H54 (cell line): ENCODE measurements at places on chromosomes 6 and 20.

- DNase-seq: no peak
These were observed 128.7 kb downstream of the DLL1 start for GRCh38 chr6:170162011-170162774.

- DNase-seq: peak; percentile 0
These were observed 84.4 kb downstream of the SYNE1 start for GRCh38 chr6:152552616-152553209.

GRCh38 chr6:158559338-158559894 lies 475 bp upstream of the TMEM181 start:
- no peak for DNase-seq

- peak; percentile 62 for DNase-seq
These were observed 22.8 kb upstream of the TAF4 start for GRCh38 chr20:62088258-62089127.

DNA sequence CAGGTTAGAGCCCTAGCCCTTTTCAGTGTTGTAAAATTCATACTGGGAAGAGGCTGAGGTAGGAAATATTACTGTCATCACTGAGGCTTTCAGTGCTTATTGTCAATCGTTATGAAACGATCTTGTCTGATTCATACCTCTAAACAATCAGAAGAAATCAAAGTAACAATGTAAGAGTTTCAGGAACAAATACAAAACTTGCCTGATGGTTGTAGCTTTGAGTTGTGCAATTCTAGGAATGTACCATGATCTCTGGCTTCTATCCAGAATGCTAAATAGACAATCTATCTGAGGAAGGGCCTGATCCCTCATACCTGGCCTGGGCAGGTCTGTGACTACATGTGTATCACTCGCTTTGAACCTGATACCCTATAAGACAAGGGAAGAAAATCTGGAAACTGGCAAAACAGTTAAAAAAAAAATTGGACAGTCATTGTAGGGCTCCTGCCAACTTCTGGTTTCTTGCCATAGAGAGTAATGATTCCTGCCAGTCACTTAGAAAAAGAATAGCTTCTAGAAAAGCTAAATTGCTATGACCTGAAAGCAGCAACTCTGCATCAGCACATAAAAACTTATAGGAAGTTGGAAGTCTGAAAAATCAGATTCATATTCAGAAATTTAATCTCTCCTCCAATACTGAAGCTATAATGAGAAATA lies 234.7 kb downstream of the BTBD9 start:
- DNase-seq: no peak

DNA sequence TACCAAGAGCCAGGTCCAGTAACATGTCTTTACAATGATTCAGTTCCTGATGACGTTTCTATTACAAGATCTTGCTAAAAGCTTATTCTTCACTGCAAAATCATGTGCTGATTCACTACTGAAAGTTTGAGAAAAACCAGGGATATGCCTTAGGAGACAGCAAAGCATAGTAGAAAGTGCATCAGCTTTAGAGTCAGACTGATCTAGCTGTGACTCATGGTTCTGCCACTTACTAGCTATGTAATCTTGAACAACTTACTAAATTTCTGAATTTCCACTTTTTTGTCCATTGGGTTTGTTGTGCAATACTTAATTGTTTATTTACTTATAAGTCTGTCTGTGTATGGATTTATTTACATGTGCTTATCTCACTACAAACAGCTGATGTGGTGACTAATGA lies 198.5 kb upstream of the RSPO3 start:
- DNase-seq: no peak

DNA sequence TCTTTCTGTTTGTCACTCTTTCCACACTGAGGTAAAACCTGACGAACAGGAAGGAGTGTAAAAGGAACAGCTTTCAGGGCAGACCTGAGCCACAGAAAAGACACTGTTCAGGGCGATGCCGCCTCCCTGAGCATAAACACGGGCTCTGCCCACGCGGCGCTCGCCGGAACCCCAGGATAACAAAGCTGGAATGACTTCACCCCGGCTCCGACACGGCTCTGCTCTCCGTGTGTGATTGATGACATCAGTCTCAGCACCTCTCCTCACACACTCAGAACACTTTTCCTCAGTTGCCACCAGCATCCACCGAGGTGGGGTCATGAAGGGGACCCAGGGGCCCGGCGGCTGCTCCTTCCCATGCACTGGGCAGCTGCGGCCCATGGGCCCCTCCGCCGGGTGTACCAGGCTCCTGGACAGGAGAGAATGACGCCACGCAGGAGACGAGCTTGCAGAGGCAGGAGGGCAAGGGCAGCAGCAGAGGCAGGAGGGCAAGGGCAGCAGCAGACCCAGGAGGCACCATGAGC lies 43.6 kb downstream of the DLL1 start:
- no peak for DNase-seq

GRCh38 chr20:2108987-2109386 lies 7.4 kb downstream of the STK35 start:
- peak; percentile 67 for DNase-seq

DNA sequence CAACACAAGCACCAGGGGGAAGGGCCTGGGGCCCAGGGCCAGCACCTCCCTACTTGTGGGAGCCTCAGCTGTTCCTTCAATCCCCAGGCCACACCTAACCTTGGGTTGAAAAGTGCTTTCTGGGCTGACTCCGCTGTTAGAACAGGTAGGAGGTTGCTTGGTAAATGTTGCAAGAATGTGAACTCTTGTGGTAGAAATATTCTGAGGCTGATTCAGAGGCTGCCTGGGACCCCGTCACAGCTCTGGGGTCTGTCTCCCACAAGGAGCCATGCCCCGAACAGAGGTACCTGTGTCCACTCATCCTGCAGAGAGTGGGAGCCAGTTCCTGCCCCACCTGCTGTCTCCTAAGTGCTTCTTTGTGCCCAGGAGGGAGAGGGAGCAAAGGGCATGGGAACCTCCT lies 14.4 kb upstream of the MAS1L start:
- no peak for DNase-seq

- no peak for DNase-seq
These were observed 102.4 kb upstream of the SPTLC3 start for GRCh38 chr20:12906361-12906760.

DNA sequence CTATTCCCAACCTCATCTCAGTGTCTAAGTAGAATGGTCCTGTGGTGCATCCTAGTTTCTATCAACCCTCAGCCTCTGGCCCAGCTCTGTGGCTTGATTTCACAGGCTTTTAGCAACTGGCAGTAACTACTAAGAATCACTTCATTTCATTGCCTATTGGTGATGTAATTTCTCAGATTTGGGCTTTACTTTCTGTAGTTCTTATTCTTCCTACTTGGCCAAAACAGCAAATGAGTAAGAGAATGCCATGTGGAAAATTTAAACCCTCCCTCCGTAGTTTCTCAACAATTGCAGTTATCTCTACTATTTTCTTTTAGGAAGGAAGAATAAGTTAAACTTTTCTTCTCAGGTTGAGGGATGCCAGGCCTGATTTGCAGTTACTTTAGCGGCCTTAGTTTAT lies 387.3 kb downstream of the CDKAL1 start:
- DNase-seq: no peak

GRCh38 chr6:130507666-130508028 lies 141.8 kb downstream of the TMEM200A start:
- DNase-seq: no peak

DNA sequence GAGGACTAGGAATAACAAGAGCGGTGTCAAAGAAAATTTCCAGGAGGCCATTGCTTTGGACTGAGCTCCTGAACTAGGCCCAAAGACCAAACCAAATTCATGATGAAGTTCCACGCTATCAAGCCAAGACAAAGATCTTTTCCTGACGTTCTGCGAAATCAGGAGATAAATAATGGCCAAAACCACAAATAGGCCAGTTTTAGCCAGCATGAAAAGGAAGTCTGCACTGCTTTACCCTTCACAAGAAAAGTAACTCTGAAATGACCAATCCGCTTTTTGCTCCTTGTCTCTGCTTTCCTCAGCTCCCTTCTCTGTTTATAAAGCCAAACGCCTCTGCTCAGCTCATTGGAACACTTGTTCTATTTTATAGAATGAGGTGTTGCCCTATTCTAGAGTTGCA lies 6.7 kb downstream of the NCOA5 start:
- DNase-seq: no peak

- DNase-seq: no peak
These were observed 157.1 kb downstream of the BCKDHB start for GRCh38 chr6:80263585-80263984.

GRCh38 chr6:6823568-6824224 lies 235.2 kb downstream of the LY86 start:
- DNase-seq: no peak

GRCh38 chr6:30097902-30098768 lies 14.8 kb downstream of the TRIM31 start:
- no peak for DNase-seq

DNA sequence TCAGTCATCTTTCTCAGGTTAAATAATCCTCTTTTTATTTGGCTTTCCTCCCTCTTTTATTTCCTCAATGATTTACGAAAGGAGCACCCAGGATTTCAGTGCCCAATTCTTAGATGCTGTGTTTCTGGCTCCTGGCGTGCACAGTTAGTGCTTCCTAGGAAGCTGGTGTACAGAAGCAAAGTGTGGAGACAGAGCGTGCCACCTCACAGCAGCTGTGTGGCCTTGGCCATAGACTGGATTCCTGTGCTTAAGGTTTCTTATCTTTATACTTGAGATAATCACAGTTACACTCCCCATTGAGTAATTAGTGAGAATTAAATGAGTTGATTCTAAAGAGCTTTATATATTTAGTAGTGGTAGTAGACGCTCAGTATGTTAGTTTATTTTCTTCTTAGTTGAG lies 39.7 kb upstream of the GJA1 start:
- no peak for DNase-seq

- no peak for DNase-seq
These were observed 54.9 kb downstream of the CSE1L start for GRCh38 chr20:49100972-49101371.

- DNase-seq: no peak
These were observed 124.3 kb upstream of the TMEM170B start for GRCh38 chr6:11413117-11413687.

- no peak for DNase-seq
These were observed 148.9 kb downstream of the MAFB start for GRCh38 chr20:40540166-40540565.

DNA sequence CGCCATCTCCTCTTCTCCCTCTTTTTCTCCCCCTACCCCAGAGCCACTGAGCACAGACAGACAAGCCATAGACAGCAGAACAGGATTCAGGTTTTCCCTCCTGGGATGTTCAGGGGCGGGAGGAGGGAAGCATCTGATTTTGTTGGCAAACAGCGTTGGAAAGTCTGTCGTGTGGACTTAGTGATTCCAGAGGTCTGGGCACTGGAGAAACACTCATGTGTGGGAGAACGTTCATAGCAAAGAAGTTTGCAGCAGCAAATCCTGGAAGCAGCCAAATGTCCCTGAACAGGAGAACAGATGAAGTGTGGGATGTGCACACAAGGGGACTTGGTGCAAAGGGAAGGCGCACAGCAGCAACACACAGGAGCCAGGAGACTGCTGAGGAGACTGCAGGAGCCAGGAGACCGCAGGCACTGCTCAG lies 264.1 kb upstream of the CDYL start:
- DNase-seq: no peak

GRCh38 chr20:51551186-51551585 lies 8.7 kb upstream of the NFATC2 start:
- DNase-seq: no peak

GRCh38 chr6:144920391-144920961 lies 635.3 kb downstream of the UTRN start:
- no peak for DNase-seq

DNA sequence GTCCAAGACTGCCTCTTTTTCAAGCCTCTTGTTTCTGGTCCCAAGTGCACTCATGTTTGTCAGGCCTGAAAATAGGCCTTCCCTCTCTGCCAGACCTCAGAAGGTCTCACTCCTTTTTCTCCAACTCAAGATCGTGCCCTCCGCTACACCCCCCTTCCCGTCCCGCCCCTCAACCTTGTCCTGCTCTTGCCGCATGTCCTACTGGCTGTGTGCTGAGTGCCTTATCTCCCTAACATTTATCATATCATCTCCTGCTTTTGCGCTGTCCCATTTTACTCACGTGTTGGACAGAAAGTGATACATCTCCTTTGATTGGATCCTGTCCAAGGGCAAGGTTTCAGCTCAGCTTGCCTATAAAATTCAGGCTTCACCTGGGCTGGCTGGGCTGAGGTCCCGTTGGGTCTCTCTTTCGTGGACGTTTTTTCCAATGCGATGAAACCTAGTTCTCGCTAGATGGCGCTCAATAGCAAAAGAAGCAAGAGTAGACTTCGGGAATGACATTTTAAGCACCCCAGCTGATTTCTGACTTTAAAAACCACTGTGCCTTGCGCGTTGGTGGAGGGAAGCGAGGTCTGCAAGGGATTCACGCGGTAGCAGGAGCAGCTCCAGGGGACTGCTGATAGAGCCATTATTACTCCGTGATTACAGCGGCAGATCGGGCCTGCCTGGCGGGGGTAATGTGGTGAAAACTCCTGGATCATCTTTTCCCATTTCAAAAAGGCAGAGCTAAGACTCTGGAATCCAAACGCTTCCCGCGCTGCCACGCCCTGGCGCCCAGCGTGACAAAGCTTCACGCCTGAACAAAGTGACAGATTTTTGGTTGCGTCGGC lies 137.6 kb downstream of the IMPG1 start:
- peak; percentile 42 for DNase-seq

- DNase-seq: peak; percentile 2
These were observed 46.4 kb upstream of the SLC35B3 start for GRCh38 chr6:8481727-8482126.

DNA sequence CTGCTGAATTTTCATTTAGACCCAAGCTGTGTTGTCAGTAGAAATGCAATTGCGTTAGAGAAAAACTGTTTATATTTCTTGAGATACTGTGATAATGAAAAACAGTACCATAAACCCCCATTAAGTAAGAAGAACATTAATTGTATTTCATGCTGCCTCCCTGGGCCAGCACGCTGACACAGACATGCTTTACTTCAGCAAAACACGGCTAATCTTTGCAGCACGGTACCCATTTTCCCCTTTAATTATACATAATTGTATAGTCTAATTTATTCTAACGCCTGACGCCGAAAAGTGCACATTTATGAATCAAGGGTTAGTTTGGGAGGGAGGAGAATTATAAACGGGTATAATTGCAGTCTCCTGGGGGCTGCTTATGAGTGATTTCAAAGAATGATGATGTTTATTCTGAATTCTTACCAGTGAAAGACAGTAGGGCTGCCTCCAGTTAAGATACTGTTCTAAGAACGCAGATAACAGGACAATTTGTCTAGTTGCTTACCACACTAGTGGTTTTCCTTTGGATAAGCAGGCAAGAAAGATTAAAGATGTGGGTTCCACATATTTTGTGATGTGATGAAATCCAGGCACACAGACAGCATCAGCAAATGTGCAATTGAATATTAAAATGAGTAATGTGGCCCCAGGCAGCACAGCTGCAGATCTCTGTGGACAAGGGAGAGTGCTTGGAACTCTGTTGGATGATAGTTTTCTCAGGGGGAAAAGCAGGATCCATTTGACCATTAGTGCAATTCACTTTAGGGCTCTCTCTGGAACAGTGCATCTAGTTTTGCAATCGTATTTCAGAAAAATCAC lies 4.7 kb upstream of the SULF2 start:
- DNase-seq: no peak

DNA sequence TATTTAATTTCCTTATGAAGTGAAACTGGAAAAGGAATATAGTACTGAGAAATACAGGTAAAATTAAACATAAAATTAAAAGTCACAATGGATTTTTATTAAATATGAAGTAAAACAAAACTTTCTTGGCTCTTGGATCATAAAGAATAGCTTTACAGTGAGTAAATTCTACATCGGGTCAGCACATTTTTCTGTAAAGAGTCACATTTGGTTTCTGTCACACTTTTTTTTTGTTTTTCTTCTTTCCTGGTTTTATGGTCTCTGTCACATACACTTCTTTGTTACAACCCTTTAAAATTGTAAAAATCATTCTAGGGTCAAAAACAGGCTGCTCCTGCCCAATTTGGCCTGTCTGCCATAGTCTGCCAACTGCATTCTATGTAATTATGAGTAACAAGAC lies 254.4 kb upstream of the POU3F2 start:
- no peak for DNase-seq
